SK-N-SH (cell line): ENCODE measurements at places on chromosomes 7 and 10.

GRCh38 chr10:84201244-84201606, 6.9 kb downstream of the CDHR1 start:
- no peak for DNase-seq

- DNase-seq: no peak
These were observed 46.1 kb downstream of the CCSER2 start for GRCh38 chr10:84374455-84374854.

- no peak for DNase-seq
These were observed 35.9 kb downstream of the FAM53B start for GRCh38 chr10:124708246-124708779.

DNA sequence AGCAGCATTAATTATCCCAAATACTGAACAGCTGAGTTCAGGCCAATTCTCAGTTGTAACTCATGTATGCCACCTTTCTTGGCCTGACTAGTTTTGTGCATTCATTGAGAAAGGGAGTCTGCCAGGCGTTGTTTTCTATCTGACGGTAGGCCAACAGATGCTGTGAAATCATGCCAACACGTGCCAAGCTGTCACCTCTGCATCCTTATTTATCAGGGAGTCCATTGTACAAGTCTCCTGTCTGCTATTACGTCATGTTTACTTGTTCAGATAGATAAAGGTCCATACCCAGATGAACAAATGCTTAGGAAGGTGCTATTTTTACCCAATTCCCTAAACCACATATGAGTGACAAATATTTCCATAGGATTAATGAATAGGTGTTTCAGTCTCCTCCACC, 127.2 kb upstream of the CDK6 start:
- no peak for DNase-seq

- DNase-seq: no peak
These were observed 493.4 kb downstream of the SEMA3D start for GRCh38 chr7:84693483-84693882.

GRCh38 chr10:88565072-88565471, 18.0 kb downstream of the RNLS start:
- DNase-seq: peak; percentile 22

DNA sequence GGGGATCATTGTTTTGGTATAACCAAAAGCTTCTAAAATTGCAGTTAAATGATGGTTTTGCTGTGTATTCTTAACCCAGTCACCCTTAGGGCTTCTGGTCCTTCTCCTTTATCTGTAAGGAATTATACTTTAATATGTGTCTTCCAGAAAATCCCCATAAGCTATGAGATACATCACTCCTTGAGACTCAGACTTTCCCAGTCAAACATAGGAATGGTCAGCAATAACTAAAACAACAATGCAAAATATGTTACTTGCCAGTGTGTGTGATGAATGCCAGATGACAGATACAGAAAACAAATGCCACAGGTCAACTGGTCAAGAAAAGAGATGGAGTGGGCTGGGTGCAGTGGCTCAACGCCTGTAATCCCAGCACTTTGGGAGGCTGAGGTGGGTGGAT, 10.1 kb downstream of the ADD3 start:
- no peak for DNase-seq

GRCh38 chr10:28494420-28494819, 38.5 kb upstream of the WAC start:
- DNase-seq: no peak

- no peak for DNase-seq
These were observed 69.0 kb downstream of the ADD3 start for GRCh38 chr10:110076559-110077318.

DNA sequence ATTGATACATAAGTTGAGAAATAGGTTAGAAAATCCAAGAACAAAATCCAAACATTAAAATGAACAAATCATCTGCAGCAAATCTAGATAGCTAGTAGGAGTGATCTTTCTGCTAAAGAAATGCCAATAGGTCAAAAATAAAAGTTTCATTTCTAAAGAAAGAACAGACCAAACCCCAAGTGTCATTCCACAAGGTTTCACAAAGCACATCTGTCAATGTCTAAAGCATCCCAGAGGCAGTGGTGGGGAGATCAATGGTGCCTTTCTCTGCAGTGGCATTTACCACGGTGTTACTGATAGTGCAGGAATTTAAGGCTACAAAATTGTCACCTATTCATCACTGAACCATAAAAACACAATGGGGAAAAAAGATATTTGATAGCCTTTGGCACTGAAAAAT, 147.9 kb downstream of the PARD3 start:
- no peak for DNase-seq

DNA sequence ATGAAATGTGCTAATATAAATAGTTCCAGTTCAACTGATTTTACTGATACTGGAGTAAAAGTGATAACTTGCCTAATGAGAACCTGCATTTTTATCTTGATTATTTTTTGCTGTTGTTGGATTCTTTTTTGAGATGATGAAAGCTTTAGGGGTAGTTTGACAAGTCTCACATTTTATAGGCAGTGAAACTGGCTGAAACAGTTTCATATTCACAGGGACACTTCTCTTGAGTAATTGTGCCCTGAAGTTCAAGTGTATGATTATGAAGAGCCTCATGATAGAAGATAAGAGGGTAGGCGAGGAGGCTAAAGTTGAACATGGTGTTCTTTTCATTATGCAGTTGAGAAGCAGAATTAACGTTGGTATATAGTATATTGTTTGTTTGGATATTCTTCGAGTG, 5.1 kb downstream of the AUTS2 start:
- DNase-seq: no peak

DNA sequence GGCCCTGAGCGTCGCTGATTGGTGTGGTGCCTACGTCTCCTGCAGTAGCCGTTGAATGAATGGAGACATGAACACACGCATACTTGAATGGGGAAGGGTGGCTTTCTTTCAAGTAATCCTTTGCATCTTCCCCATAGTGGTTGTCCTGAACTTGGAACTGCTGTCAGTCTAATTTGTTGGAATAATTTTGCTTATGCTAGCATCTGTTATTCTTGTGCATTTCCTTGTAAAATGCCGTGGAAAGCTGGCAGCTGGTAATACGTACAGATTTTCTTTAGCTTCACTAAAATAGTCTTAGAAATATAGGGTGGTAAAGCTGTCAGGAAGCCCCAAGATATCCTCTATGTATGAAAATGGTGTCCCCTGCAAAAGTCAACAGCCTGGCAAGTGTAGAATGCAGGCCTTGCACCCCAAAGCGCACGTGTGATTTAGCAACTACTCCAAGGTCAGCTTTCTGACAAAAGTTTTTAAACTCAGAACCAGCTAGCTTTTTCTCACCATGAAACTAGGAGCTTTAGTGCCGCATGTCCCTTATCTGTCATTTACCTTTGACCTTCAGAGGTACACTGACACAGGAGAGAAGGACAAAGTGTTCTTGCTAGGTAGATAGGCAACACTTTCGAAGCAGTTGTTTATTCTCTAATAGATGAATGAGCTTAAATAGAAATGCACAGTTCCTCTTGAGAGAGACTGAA, 70.8 kb downstream of the RBM33 start:
- no peak for DNase-seq

GRCh38 chr7:78176171-78176570, 377.6 kb downstream of the PHTF2 start:
- no peak for DNase-seq

DNA sequence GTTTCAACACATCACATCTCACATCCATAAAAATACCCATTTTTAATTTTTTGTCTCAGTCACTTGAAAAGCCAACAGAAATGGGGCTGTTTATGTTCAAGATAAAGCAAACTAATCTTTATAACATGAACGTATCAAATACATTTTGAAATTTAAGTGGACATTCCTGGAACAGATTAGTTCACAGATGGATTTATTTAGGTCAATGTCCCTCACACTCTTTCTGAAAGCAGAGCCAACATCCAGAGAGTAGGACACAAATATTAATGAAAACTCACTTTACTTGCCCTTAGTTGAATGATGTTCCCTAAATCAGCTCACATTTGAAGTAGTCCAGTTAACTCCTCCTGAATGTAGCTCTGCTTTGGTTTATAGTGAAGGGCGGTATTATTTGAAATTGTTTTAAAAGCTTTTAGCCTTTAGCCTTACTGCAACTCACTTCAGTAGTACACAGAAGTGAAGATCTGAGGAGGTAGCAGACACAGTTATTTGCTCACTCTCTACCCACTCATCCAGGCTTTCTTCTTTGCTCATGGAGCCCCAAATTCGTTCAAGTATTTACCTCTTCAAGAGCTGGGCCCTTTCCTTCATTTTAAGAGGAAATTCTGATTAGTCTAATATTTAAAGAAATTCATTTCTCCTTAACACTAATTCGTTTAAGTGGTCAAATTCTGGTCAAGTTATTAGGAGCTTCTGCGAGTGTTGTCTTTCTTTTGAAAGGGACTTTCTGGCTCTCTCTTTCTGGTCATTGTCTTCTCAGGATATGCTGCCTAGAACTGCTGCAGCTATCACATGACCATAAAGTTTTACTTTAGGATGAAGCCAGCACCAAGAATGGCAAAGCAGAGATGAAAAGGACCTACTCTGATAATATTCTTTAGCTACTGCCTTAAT, 180.6 kb upstream of the AGR3 start:
- no peak for DNase-seq

GRCh38 chr7:148940702-148941597, 56.9 kb upstream of the EZH2 start:
- peak; percentile 88 for DNase-seq

GRCh38 chr10:76422769-76423168, 991.3 kb downstream of the LRMDA start:
- DNase-seq: no peak

GRCh38 chr7:86788948-86789347, 145.2 kb downstream of the GRM3 start:
- DNase-seq: no peak
